ENCODE measurements at places on chromosomes 13 and 19. TPM values are rescaled to one million over a fixed set of nuclear protein-coding genes. Genes with fewer than 3 reads are reported as not detected.

DNA sequence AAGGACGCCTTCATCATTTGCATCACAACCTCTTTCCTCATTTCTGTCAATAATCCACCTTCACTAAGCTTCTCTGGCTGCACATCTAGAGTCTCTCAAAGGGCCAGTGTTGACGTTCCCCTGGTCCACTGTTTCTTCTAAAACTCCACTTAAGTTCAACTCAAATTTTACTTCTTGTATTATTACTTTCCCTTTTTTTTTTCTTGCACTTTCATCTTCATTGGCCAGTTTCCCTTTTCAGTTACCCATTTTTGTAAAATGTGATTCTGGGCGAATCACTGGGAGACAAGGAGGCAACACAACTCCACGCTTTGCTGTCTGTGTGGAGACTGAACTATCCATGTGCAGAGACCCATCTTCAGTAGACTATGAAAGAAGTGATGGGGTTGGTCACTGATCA lies 128.6 kb upstream of the RNF113B start:
- DNase-seq, result no peak

GRCh38 chr13:74132152-74132775 lies 1.9 kb downstream of the KLF12 start:
- DNase-seq, result no peak

GRCh38 chr13:20408181-20408580 lies 117.5 kb downstream of the CRYL1 start:
- DNase-seq, result no peak

- no peak for DNase-seq
These were observed 771.3 kb upstream of the ARGLU1 start for GRCh38 chr13:107339209-107339608.

DNA sequence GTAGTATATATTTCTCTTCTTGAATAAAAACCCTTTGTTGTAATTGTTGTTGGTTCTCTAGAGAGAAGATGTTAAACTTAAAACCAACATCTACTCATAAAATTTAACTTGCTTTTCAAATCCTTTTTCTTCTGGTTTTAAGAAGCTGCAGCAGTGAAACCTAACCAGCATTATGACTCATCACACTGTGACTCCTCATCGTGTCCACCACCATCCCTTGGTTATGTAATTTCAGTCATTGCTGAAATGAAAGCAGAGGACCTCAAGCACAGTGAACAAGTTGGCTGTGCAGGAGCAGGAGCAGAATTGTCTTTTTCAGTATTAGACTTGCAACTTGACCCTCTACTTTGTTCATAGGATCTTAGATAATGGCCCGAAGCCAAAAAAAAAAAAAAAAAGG lies 64.9 kb upstream of the HTR2A start:
- DNase-seq, result no peak

DNA sequence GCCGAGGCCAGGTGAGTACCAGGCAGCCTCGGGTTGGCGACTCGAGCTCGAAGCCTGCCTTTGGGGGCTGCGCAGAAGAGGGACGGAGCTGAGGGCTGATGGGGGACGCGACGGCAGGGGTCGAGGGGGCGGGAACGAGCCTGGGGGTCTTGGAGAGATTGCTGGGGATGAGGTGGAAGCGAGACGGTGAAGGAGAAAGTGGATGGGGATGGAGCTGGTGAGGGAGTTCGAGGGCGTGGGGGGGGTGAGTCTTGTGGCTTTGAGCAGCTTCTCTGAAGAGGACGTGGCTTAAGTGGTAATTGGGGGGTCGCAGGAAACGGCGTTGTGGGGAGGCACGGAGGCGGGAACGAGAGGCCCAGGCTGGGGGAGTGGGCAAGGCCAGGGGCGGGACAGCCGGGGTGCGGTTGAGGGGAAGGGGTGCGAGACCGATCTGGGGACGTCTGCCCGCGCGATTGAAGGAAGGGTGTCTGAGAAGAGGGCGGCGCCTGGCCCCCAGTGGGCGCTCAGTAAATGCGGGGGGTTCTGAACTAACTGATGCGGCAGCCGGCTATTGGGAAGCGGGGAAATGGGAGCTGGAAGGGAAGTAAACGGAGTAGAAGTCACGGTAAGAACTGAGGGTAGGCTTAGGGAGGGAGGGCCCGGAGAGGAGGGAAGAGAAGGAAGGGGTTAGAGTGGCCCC lies 426 bp downstream of the MYO9B start:
- DNase-seq, result no peak

- no peak for DNase-seq
These were observed 299.3 kb upstream of the SLITRK6 start for GRCh38 chr13:86098511-86098910.

- DNase-seq, result no peak
These were observed 2.3 kb downstream of the ENOX1 start for GRCh38 chr13:43784496-43784895.

GRCh38 chr13:48862572-48862971 lies 113.1 kb upstream of the FNDC3A start:
- DNase-seq, result no peak

DNA sequence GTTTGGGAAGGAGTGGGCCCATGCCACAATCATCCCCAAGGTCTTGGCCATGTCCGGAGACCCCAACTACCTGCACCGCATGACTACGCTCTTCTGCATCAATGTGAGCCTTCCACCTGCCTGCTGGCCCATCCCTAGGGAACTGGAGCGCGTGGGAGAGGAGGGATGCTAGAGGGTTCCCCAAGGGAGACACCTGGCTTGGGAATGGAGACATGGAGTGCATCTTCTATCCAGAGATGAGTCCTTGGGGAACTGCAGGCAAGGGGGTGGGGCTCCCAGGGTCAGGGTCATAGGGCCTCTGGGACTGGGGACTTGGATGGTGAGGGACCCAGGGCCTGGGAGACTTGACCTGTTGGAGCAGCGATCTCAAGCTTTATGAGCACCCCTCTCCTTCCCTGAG lies 31.2 kb downstream of the PPP2R1A start:
- no peak for DNase-seq

DNA sequence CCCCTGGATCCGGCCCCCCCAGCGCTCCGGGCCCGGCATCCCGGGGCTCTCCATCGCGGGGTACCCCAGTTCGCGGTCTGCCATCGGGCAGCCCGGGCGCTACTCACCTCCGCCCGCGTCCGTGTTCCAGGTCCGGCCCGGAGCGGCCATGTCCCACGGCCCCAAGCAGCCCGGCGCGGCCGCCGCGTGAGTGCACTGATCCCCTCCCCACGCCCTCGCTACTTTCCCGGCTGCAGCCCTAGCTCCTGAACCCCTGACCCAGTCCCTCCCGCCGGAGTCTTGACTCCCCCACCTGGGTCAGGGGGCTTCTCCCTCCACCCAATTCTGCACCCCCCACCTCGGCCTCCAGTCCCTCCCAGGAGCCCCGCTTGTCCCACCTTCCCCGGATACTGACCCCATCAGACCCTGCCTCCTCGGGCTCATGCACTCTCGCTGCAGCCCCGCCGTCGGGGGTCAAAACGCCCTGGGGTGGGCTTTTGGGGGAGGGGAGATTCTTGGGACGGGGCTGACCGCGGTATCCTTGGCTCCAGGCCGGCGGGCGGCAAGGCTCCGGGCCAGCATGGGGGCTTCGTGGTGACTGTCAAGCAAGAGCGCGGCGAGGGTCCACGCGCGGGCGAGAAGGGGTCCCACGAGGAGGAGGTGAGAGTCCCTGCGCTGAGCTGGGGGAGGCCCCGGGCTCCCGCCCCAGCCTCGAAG lies 566 bp downstream of the HMG20B start:
- no peak for DNase-seq

DNA sequence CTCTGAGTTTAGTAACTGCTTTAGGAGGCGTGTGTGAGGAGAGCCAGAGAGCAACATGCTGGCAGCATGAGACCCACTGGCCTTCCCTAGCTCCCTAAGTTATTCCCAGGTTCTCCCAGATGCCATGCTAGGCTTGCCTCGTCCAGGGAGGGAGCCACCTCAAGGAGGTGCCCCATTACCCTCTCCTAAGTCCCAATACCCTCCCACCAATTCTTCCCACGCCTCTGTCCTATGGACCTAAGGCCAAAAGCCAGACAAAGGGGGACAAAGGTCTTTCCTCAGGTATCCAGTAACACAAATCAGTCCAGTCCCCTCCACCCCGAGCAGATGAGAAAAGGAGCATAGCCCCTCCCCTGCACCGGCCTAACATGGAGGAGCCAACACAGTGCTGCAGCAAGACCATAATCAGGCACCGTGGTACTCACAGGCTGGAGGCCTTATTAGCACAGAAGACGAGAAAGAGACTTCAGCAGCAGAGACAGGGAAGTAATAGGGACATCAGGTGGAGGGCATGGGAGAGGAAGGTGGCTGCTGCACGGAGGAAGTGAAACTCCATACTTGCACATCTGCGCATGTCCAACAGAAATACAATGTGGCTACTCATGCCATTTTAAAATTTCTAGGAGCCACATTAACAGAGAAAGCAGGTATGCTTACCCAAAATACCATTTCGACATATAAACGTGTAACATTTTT lies 46.3 kb downstream of the BRD4 start:
- no peak for DNase-seq

DNA sequence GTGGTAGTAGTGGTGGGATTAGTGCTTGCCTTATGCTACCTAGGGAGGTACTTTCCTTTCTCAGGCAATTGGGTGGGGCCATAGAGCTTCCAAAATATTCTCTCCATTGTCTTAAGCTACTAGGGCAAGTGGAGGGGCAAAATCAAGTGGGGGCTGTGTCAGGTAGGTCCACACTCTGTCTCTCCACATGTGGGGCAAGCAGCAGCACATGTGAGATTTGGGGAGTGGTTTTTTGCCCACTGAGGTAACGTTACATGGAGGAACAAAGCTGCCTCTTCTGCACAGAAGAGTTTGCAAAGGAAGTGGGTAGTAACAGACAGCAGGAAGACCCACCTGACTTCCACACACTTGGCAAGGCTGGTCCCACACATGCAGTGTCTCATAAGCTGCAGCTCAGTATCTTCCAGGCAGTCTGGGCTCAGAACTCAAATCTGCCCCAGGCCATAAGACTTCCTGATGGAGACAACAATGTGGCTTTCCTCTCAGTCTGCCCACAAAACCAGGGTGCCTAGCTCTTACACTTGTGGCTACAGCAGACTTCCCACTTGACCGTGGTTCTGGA lies 1581.5 kb upstream of the PCDH20 start:
- DNase-seq, result no peak

Gene MAG
- 58.0 TPM for total RNA-seq

Gene PINLYP
- 18.0 TPM for total RNA-seq

Gene AZU1
- total RNA-seq, result not detected

Gene TMPRSS9
- total RNA-seq, result 0.23 TPM

Gene SMAD9
- 26.5 TPM for total RNA-seq

Gene FEM1A
- total RNA-seq, result 9.1 TPM

Data from ovary (tissue), 10 donors.